CD8-positive, alpha-beta memory T cell (primary cell): ENCODE measurements at places on chromosomes 11 and 22. TPM values are rescaled to one million over a fixed set of nuclear protein-coding genes. Genes with fewer than 3 reads are reported as not detected.

DNA sequence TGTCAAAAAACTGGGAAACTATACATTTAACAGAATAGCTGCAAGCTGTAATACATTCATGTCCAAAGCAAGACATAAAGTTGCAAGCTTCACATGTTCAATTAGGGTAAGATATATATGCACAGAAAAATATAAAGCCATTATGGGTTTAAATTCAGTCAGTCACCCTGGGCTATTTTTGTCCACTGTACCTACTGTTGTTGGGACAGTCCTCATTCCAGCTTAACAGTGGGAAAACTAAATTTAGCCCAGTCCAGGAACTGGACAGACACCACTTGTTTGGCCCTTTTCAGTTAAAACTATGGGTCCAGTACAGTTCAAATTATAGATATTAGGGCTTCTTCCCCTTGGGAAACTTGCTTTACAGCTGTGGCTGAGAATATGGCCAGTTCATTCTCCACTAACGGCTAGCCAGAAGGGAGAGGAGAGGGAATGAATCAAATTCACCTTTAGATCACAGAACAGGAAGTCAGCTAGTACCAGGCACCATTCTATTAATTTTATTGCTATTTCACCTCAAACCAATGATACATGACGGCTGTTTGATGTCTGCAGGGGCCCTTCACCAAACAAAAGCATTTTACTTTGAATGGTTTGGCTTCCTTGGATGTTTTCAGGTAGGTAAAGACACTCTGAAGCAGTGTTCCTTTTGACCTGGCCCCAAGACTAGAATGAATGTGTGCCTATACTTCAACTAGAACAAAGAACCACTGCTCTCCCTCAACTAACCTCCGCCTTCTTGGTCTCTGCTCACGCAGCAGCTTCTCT is 22.2 kb downstream of the ZNF280B start:
- no peak for DNase-seq
- H3K4me3 ChIP-seq = no peak overlapping the region
- H3K36me3 ChIP-seq = peaks cover 7% of the 10 kb centered on the region
- no peaks in the 10 kb centered on the region for H3K4me1 ChIP-seq

DNA sequence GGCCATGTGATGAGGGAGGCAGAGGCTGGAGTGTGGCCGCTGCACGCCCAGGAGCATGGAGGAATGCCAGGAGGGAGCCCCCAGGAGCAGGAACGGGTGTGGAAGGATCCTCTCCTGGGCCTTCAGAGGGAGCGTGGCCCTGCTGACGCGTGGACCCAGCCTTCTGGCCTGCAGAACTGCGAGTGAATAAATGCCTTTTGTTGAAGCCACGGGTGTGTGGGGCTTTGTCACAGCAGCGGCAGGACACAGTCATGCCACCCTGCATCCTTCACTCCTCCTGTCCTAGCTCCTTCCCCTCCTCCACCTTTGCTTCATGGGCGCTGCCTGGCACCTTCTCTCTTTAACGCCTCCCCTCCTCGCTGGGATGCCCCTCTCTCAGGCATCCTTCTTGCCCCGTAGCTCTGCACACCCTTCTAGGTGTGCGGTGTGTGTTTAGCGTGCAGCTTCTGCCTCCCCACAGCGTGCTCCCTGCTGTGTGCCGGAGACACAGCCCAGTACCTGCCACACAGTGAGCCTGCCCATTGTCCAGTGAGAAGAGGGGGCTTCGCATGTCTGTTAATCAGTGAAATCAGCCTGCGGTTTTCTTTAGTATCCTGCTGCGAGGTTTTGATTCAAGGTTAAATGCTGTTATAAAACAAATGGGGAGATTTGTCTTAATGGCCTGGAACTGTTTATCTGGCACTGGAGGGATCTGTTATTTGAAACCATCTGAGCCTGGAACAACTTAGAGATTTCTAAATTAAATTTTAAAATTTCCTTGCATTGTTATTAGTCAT is 459.6 kb downstream of the TBC1D22A start:
- no peak overlapping the region for H3K4me3 ChIP-seq
- no peaks in the 10 kb centered on the region for H3K36me3 ChIP-seq
- no peaks in the 10 kb centered on the region for H3K27me3 ChIP-seq
- H3K4me1 ChIP-seq = no peaks in the 10 kb centered on the region
- H3K27ac ChIP-seq = no peak overlapping the region
- peak; percentile 20 for DNase-seq

DNA sequence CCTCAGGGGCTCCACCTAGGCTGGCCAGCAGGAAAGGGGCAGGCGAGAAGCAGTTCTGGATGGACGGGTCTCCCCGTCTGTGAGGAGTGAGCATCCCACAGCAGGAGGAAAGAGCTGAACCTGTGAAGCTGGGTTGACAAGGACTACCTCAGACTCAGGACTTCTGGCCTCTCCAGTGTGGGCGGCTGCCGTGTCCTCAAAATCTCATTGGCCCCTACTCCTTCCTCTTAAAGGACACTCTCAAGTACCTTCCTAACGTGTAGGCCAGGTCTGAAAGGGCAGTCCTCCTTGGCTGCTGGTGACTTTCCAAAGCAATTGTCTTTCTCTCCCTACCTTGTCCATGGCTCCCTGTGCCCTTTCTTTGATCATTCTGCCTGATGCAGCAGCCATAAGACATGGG is 107.0 kb upstream of the AKIP1 start:
- DNase-seq = no peak
- H3K4me1 ChIP-seq = no peaks in the 10 kb centered on the region
- no peaks in the 10 kb centered on the region for H3K36me3 ChIP-seq
- no peak overlapping the region for H3K4me3 ChIP-seq
- no peak overlapping the region for H3K27ac ChIP-seq

DNA sequence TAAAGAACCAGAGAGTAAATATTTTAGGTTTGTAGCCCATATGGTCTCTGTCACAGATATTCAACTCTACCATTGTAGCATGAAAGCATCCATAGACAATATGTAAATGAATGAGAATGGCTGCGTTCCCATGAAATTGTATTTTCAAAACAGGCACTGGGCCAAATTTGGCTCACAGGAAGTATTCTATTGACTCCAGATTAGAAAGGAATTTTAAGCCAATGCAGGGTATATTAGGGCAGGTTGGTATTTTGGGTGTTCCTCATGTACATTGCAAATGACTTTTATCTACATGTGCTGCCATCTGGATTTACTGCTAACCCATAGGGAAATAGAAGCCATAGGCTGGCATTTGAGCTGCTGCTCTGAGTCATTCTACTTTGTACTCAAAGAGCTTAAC is 35.1 kb upstream of the PDGFD start:
- no peaks in the 10 kb centered on the region for H3K4me1 ChIP-seq

The RASD2 gene
- total RNA-seq = 0.09 TPM

The GP1BB gene
- not detected for total RNA-seq

DNA sequence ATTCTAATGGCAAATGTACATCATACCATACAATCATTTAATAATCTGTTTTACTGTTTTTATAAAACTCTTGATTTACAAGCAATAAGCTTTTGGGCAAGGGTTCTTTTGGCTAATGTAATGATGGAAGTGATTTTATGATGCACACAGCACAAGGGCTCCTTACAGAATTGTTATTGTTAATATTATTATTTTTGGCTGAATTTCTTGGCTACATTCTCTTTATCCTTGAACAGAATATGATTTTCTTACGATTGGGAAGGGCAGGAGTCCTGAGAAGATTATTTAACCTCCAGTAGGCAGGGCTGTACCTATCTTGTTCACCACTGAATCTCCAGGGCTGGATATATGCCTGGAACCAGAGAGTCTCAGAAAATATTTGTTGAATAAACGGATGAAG is 70.4 kb upstream of the ARHGAP20 start:
- H3K27ac ChIP-seq = no peak overlapping the region
- H3K36me3 ChIP-seq = no peaks in the 10 kb centered on the region
- H3K4me3 ChIP-seq = no peak overlapping the region
- DNase-seq = no peak

- H3K27me3 ChIP-seq = no peaks in the 10 kb centered on the region
- no peak overlapping the region for H3K27ac ChIP-seq
- no peak for DNase-seq
- no peaks in the 10 kb centered on the region for H3K36me3 ChIP-seq
- H3K4me3 ChIP-seq = no peak overlapping the region
These were observed 25.2 kb downstream of the DSCAML1 start for GRCh38 chr11:117771841-117772240.

DNA sequence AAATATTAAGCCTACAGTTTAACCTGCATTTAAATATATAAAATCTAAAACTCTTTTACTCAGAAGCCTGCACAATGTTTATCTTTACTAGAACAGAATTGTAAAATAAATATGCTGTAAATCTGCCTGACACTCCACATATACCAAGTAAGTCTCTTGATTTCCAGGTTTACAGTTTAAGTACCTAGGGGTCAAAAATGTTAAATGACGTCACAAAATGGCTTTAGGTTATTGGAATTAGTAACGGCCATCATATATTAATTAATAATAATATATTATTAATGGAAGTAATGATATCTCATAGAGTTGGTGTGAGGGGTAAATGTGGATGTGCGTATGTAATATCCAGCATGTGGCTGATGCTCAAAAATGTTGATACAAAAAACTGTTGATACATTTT is 114.8 kb upstream of the ANO5 start:
- H3K36me3 ChIP-seq = no peaks in the 10 kb centered on the region
- H3K27ac ChIP-seq = no peak overlapping the region
- no peak overlapping the region for H3K4me3 ChIP-seq
- H3K27me3 ChIP-seq = no peaks in the 10 kb centered on the region

DNA sequence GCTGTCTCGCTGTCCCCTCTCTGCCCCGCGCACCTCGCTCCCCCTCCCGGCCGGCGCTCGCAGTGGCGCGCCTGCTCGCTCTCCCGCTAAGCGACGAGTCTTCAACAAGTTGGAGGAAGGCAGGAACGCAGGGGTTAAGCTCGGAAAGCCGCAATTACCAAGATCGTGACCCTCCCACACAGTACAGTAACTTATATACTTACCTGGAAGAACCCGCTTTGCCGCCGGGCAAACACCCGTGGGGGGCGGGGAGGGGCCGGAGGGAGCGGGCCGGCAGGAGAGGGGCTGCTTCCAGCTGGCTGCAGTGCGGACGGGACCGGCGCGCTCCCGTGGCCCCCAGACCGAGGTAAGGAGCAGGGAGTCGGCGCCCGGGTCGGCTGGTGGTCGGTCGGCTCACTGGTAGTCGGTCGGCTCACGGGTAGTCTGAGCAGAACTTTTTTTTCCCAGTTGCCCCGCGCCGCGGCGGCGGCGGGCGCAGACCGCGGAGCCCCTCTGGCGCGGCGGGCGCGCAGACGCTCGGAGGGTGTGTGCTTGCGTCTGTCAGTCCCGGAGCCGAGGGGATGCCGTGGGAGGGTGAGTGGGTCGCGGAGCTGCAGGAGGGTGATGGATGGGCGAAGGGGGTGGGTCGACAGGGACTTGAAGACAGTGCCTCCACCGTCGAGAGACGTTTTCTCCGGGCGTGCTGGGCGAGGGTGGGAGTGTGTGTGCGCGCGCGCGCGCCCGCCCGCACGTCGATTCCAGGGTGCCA is 101.2 kb upstream of the HSD17B12 start:
- no peaks in the 10 kb centered on the region for H3K36me3 ChIP-seq
- peaks cover 57% of the 10 kb centered on the region for H3K27me3 ChIP-seq
- H3K4me1 ChIP-seq = peaks cover 16% of the 10 kb centered on the region
- DNase-seq = no peak
- H3K4me3 ChIP-seq = no peak overlapping the region
